ENCODE measurements at places on chromosomes 5 and 9.
A peak's percentile ranks its signal among the peaks of the same experiment; 100 is the strongest.

GRCh38 chr9:79615038-79615437, 43.3 kb downstream of the TLE4 start:
- DNase-seq = no peak

DNA sequence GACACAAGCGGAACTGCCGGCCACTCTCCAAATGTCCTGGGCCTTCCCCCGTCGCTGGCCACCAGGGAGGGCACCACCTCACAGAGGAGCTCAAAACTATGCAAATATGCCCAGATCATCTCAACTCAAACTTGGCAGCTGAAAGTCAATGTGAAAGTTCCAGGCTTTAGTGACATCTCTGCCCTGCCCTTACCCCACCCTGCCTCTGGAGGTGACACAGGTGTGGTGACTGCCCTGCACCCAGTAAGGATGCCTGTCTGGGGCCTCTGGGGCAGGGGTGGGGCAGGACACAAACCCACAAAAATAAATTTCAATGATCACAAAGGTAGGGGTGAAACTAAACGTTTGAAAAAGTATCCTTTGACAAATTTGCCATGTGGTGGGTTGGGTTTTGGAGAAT, 213.4 kb downstream of the HSPA4 start:
- no peak for DNase-seq

DNA sequence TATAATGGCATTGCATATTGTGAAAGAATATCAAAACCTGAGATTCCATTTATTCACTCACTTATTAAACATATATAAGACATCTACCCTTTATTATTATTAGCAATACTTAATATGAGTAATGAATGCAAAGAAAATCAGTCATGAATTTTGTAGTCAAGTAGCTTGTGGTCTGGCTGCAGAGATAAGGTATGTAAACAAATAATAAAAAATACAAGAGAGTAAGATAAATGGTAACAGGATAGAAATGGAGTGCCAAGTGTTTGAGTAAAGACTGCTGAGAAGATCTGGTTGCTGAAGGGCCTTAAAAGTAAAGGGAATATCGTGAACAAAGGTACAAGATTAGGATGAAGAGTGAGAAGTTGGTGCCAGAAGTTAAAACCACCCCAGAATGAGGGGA, 18.4 kb downstream of the TRIM32 start:
- DNase-seq = no peak

- DNase-seq = no peak
These were observed 755 bp downstream of the CDKN2B start for GRCh38 chr9:22008384-22008716.

DNA sequence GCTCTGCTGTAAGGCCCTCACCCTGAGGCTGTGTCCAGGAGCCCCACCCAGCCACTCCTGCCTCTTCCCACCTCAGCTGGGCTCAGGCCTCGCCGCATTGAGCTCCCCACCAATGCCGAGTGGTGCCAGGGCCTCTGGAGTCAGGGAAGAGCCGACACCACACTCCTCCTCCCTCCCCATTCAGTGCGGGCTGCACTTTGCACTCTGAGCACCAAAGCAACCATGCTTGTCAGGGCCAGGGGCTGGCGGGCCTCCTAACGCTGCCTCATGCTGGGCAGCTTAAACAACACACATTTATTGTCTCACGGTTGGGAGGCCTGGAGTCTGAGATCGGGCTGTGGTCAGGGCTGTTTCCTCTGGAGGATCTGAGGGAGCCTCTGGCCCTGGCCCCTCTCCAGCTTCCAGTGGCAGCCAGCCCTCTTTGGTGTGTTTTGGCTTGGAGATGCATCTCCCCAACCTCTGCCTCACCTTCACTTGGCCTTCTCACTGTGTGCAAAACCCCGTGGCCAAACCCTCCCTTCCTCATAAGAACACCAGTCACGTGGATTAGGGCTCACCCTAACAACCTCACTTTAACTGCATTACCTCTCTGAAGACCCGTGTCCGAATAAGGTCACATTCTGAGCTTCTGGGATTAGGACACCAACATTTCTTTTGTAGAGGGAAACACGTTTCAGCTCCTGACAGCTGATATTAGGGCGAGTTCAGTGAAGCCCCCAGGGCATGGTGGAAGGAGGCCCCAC, 157.8 kb downstream of the MED10 start:
- no peak for DNase-seq

DNA sequence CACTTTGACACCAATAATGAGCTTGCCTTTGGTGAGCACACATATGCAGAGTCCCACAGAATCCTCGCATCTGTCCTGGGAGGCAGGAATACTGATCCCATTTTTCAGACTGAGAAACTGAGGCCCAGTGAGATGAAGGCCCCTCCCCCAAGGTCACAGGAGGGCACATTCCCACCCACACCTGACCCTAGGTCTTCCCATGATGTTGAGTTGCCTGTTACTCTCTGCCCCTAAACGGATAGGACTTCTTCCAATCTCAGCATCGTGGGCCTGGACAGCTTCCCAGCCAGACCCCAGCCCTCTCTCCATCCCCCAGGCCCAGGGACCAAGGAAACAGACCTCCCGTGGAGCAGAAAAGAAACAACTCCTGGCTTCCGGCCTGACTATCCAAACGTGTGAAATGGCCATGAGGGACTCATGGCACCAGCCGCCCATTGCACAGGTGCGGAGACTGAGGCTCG, 877 bp downstream of the SH3GLB2 start:
- peak; percentile 14 for DNase-seq

GRCh38 chr9:129713402-129713679, 39.5 kb downstream of the PTGES start:
- DNase-seq = no peak

DNA sequence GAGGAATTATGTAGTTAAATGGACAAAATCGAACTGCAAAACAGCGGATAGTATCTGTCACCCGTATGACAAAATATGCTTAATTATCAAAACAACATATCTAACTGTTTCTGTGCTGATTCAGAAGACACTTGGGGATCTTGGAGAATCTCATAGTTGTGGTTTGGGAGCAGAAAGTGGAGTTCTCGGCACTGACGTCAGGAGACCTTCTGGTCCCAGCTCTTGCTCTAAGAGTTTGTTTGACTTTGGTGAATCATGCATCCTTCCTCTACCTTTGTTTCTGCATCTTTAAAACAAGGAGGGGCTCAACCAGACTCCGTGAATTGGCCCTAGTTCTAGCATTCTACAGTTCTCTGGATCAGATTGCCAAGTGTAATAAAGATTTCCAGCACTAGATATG, 37.0 kb upstream of the TAF1L start:
- peak; percentile 67 for DNase-seq

DNA sequence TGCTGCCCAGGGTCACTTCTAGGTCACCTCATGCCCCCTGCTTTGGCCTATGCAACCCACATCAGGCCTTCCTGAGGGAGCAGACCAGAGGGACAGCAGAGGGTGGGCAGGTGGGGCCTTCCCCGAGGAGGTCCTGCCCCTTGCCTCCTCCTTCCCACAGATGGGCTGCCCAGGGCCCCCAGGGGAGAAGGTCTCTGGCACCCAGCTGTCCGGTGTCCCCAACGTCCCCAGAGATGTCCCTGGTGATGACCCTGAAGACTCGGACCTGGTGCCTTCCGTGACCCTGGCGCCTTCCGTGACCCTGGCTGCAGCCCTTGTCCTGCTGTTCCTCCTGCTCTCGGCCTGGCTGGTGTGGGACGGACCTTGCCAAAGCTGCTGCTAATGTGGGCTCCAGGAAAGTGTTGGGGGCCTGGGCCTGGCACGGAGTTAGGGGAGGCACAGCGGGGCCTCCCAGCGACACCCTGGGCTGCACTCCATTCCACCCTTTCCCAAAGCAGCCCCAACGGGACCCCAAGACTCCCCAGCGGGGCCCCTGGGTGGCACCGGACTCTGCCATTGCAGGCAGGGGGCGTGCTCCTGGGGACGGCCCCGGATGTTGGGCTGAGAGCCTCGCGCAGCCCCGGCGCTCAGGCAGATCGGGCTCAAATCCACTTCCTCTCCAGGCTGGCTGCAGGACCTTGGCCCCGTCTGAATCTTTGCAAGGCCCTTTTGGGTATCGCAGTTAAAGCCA, 6.8 kb upstream of the SLC2A6 start:
- no peak for DNase-seq

DNA sequence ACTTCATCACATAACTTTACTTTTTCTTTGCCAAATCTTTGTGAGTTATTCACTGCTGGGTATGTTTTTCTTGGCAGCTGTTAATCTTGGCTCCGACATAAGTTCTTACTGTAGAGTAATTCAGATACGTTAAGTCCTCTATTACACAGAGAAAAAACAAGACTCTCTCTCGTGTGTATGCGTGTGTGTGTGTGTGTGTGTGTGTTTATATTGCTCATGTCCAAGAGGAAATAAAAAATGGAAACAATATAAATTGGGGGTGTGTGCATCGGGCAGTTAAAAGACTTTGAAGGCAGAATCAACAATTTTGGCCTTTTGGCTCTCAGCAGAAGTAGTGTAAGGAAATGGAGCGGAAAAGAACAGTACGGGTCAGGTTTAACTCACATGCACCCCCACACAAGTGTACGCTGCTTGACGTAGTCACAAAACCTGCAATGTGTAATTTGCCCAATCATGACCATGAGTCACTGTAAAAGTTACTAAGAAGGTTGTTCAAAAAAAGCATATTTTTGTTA, 67.2 kb upstream of the IFNE start:
- DNase-seq = no peak

GRCh38 chr5:111076091-111076490, 4.6 kb downstream of the TSLP start:
- DNase-seq = no peak

DNA sequence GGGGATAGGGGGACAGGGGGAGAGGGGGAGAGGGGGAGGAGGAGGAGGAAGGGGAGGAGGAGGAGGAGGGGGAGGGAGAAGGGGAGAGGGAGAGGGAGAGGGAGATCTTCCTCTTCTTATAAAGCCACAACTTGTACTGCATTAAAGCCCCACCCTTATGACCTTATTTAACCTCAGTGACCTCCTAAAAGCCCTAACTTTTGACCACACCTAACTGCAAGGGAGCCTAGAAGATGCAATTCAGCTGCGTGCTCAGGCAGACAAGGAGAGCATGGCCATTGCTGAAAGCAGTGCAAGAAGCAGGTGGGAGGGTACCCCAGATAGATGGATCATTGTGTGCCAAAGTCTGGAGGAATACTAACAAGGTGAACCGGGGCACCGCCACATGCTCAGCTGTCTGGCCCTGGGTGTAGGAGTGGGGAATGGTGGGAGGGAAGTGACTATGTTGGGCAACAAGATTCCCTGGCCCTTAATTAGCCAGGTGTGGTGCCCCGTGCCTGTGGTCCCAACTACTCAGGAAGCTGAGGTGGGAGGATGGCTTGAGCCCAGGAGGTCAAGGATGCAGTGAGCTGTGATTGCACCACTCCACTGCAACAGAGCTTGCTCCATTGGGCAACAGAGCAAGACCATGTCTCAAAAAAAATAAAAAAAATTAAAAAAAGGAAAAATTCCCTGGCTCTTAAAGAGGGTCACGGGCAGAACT, 125.4 kb upstream of the BOD1 start:
- no peak for DNase-seq

DNA sequence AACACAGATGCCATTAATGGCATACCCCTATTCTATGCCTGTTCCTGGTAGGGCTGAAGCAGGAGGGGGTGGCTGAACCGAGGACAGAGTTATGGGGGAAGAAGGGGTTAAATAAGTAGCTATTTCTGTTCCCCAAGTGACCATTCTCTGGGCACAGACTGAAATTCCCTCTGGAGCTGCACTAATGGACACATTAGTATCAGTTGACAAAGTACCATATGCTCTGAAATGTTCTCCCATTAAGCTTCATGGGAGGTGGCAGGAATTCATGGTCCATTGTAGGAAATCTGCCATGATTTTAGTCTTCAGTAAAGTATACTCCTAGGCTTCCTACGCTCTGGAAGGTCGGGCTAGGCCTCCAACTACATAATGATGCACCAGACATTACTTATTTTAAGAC, 10.5 kb upstream of the FRMPD1 start:
- no peak for DNase-seq

DNA sequence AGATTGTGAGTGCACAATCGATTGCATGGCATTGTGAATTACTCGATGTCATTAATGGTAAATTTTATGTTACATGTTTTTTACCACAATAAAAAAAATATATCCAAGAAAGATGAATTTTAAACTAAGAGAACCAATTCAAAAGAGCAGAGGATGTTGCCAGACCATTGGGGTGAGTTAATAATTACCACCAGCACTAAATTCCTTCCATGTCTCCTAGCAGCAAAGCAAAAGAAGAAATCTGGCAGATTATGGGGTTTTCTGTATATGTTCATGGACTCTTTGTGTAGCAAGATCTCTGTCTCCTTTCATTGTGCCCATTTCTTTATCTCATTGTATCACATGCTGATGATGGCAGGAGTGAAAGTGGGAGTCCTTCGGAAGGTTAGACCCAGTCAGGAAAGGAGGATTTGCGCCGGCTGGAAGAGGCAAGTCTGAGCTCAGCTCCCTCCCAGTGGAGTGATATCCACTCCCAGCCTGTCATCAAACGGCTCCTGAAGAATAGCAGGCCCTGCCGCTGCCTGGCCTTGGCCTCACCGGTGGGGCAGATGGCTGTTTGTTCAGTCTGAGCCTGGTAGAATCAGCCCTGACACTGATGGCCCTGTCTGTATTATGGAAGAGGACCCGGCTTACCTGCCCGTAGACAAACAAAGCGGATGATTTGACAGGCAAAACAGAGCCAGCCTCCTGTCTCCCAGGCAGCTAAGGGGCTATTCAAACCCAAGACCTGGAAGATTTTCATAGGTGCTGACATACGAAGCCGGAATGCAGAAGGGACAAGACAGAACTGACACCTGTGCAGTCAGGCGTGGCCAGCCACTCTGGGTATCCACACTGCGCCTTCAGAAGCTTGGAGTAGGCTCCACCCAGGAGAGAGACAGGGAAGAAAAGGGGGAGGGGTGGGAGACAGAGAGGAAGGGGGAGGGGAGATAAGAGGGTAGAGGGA, 21.9 kb upstream of the FOXE1 start:
- DNase-seq = no peak

- DNase-seq = peak; percentile 64
These were observed 58.0 kb downstream of the CDKN2A start for GRCh38 chr9:21936161-21936560.

GRCh38 chr5:136620621-136621020, 255.3 kb upstream of the TRPC7 start:
- DNase-seq = no peak

GRCh38 chr5:122350496-122350895, 38.5 kb downstream of the SNCAIP start:
- DNase-seq = no peak

DNA sequence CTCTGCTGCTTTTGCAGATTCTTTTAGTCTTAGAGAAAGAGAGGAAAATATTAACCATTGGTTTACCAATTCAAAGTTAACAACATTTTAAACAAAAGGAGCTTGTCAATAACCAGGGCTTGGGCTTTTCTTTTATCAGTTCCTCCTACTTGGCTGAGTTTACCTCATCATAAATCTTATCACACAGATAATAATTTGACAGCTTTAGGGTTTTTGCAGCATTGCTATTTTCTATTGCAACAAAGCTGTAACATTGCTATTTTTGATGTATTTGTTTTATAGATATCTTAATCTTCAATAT, 9.8 kb upstream of the ABL1 start:
- DNase-seq = no peak

GRCh38 chr9:131465401-131465800, 37.3 kb upstream of the POMT1 start:
- DNase-seq = no peak

DNA sequence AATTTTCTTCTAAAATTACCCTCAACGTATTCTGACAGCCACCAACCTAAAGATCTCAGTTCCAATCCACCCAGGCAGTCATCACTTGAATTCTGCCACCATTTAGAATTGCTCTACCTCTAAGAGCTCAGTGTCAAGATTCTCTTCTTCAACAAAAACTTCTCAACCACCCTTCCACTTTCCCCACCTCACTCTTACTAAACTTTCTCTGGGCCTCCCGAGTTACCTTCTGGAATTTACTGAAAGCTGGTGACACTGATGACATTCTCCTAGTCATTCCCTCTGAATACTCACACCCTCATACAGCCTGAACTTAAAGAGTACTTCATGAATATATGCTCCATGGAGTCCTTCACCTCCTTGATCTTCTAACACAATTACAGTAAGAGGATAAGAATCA, 209.5 kb downstream of the TSSK1B start:
- DNase-seq = no peak
